ENCODE measurements at places on chromosomes 4 and X. TPM values are rescaled to one million over a fixed set of nuclear protein-coding genes. Genes with fewer than 3 reads are reported as not detected.

Gene CTAG1B
- not detected for total RNA-seq

DNA sequence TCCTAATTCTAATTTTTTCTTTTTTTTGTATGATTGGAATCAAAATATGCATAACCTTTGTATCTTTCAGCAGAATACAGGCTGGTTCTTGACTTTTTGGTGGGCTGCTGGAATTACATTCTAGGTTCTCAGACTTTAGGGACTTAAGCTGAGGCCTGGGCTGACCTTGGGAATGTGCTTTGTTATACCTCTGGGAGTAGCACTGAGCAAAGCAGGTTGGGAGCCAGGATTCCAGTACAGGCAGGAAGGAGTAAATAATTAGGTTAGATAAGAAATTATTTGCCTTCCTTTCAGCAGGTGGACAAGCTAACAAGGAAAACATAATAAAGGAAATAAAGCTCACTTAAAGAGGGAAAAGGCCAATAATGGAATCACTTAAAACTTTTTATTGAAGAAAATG lies 49.9 kb upstream of the SLC4A4 start:
- DNase-seq, result no peak

Gene FHL1
- 7,128 TPM for total RNA-seq

Gene NUDT11
- total RNA-seq, result 0.17 TPM

GRCh38 chr4:112312610-112313239 lies 15.6 kb downstream of the ALPK1 start:
- no peak for DNase-seq
